A549 treated with Hydrocortisone at 1 μM for 4 hours (cell line): ENCODE measurements at places on chromosomes 1 and 21. TPM values are rescaled to one million over a fixed set of nuclear protein-coding genes. Genes with fewer than 3 reads are reported as not detected.

The CYYR1 gene
- not detected in 5 replicates for total RNA-seq

The CFHR3 gene
- 0.16 to 0.22 TPM (median 0.20 TPM) in 4 of 5 replicates, not detected in the other for total RNA-seq

The LRRC3 gene
- 1.7 to 2.3 TPM (median 2.2 TPM) in 5 replicates for total RNA-seq

The S100A4 gene
- 1,517 to 1,961 TPM (median 1,696 TPM) in 5 replicates for total RNA-seq

The LRRC38 gene
- 0.05 to 0.08 TPM in 2 of 5 replicates, not detected in the others for total RNA-seq

The BTBD19 gene
- 1.9 to 3.2 TPM (median 2.3 TPM) in 5 replicates for total RNA-seq

The HFM1 gene
- 0.06 to 0.07 TPM in 2 of 5 replicates, not detected in the others for total RNA-seq

The OPN3 gene
- 54.2 to 71.1 TPM (median 65.0 TPM) in 5 replicates for total RNA-seq

The TMPRSS2 gene
- 0.06 to 0.10 TPM (median 0.09 TPM) in 5 replicates for total RNA-seq

The SYCP1 gene
- not detected in 5 replicates for total RNA-seq

The KLF17 gene
- 0.32 to 0.76 TPM (median 0.47 TPM) in 5 replicates for total RNA-seq

The DYNLT4 gene
- total RNA-seq, result 0.32 to 1.0 TPM (median 0.67 TPM) in 5 replicates

The TBX15 gene
- total RNA-seq, result 0.02 to 0.07 TPM (median 0.06 TPM) in 5 replicates
